Foreskin melanocyte (primary cell): ENCODE measurements at places on chromosomes 5 and 9.

- DNase-seq = no peak
Measured at GRCh38 chr5:177195307-177195952, 61.9 kb downstream of the NSD1 start.

DNA sequence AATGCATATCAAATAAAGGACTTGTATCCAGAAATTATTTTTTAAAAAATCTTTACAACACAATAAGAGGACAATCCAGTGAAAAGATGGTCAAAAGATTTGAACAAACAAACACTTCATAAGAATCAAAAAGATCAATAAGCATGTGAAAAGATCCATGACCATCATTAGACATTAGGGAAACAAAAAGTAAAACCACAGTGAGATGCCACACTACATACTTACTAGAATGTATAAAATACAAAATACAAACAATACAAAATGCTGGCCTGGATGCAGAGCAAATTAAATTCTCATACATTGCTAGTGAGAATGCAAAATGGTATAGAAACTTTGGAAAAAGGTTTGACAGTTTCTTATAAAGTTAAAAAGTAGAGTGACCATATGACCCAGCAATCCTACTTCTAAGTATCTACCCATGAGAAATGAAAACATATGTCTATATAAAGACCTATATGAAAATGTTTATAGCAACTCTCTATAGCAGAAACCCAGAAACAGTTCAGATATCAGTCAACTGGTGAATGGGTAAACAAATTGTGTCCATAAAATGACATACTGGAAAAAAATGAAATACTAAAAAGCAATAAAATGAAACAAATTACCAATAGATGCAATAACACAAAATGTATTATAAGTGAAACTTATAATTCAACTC, 426.1 kb downstream of the RAB3C start:
- no peak for DNase-seq

DNA sequence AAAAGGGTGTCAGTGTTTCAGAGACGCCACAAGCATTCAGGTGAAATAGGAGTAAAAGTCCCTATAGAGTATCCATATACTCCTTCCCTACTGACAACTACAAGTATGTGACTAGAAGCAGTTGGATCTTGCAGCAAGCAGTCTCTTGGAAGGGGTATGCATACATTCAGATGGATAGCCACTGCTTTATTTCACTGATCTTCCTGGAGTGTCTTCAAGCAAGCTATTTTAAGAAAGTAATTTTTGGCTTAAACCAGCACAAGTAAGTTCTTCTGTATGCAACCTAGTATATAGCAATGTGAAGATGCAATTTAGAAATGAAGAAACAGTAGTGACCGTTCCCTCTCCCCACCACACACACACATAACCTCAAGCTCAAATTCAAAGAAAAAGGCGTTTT, 446.8 kb upstream of the CDH18 start:
- no peak for DNase-seq

DNA sequence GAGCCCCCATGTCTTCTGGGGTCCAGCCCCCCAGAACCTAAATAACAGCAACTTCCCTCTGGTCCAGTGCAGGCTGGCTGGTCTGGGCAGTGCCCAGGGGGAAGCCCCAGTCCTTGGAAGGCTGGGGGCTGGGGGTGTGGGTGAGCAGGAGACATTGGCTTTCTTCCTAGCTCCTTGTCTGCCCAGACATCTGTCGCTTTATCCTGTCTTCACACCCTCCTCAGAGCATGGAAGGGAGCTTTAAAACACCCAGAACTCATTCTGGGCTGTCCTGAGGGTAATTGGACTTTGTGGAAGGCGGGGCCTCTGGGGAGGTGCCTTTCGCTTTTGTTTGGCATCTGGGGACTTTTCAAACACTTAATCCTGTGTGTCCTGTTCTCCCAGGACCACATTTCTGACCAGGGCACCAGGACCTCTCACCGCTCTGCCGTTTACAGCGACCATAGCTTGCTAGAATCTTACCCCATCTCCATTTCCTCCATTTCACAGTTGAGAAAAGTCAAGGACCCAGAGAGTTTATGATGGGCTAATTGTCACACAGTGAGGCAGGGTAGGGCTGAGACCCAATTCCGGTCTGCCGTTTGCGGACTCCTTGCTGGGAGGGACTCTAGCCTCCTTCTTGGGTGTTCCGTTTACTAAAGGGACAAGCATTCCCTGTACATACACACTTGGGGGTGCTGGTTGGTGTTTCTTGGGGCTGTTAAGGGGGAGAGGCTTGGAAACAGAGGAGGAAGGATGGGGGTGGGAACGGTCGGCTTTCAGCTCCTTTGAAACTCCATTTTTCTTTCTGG, 1.1 kb downstream of the GSN start:
- no peak for DNase-seq

DNA sequence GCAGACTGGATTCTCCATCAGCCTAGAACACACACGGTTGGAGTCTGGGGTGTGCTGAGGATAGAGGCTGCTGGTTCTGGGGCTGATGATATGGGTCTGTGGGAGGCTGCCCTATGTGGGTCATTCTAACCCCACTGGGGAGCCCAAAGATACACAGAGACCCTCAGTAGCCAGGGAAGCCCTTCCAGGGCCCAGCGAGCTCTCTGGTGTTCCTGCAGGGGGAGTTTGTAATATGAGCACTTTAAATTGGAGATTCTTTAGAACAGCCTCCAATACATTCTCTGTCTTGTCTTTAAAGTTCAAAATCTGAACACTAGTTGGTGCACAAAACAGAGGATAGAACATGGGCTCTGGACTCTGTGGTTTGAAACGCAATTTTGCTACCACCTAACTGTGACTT, 2.4 kb downstream of the ACTL7A start:
- no peak for DNase-seq
